LHCN-M2 (cell line): ENCODE measurements at places on chromosomes 2 and 18.

DNA sequence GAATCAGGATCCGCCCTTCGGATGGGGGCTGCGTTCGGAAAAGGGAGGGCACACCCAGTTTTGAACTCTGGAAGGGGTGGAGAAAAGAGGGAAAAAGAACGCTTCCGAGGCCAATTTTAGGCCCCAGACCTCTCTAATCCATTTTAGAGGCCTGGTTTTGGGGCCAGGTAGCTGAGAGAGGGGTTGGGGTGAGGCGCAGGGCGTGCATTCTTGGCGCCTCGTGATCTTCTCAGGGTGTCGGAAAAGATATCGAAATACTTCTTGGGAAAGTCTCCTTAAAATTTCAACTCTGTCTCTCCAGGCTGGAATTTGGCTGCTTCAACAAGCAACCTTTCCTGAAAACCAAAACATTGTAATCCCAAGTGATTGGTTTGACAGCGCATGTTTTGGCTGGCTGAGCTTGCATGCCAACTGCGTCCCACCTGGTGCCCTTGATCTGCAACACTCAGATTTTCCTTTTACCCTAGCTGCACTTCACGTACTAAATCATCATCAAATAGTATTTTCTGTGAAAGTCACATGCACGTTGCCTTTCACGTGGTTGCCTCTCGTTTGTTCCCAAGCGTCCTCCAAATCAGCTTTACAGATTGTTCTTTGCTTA, 864 bp upstream of the XPO1 start:
- peak; percentile 59 for DNase-seq

DNA sequence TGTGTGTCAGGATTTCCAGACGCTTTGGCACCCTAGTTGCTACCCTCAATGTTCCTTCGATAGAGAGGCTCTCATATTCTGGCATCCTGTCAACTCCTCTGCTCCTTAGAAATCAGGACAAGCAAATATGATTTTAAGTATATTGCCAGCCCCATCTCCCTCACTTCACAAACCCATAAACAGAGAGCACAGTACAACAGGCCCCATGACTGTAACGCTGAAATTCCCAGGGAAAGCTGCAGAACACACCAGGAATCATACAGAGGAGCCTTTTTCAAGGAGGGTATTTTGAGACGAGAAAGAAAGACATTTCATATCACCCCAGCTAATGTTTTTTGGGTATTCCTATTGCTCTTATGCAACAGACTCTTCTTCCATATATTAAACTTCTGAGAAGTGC, 162.9 kb downstream of the NAPG start:
- no peak for DNase-seq

DNA sequence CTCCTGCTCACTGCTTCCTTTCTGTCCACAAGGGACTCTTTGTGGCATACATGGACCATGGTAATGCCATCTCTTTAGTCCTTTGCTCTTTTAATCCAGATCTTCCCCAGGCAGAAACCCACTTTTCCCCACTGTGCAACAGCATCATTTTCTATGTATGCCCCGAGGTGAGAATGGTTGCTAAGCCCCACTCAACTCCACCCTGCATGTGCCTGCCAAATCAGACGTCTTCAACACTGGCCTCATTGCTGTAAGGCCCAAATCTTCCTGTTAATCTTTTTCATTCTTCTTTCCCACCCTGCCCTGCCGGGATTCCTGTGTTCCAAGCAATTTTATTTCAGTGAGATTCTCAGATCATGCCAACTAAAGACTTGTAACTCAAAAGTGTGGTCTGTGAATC, 328.4 kb downstream of the PAX3 start:
- no peak for DNase-seq

DNA sequence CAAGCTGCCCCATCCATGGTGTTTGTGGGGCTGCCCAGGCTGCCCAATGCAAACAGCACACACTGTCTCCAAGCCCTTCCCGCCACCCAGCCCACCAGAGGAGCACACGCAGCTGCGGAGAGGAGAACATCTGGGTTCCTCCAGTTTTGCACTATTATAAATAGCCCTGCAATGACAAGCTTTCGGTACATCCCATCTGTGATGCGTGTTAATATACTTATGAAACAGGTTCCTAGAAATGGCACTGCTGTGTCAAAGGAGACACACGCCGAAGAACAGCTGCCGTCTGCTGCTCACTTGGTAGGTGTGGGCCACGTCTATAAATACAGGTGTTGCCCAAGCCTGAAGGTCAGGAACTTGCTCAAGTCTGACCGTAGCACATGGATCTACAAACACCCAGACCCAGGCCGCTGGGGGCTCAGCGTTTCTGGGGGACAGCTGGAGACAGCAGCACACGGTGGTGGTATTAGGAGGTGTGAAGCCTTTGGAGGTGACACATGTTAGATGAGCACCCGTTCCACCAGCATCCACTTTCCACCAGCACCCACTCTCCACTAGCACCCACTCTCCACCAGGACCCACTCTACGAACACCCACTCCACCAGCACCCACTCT, 34.3 kb downstream of the PXDN start:
- no peak for DNase-seq

- no peak for DNase-seq
These were observed 39.2 kb upstream of the ACTR3 start for GRCh38 chr2:113850687-113851086.

GRCh38 chr18:74790451-74790850, 192.8 kb downstream of the ZNF407 start:
- DNase-seq = no peak

GRCh38 chr2:230921806-230922595, 3.0 kb downstream of the GPR55 start:
- DNase-seq = no peak

DNA sequence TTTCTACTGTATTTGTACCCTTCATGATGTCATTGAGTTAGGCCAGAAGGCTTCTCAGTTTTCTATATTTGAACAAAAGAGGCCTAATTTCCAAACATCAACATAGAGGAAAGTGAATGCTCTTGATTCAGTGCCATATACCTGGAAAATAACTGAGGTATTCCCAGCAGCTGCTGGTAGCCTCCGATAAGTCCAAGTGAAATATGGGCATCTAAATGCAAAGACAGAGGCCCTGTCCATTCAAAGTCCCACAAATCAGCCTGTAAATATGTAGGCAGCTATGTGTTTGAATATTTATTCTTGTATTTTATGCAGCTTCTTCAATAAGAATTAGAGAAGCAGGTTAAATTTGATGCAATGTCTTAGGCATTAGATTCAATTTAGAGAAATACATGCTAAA, 89.5 kb upstream of the DPP10 start:
- DNase-seq = no peak

DNA sequence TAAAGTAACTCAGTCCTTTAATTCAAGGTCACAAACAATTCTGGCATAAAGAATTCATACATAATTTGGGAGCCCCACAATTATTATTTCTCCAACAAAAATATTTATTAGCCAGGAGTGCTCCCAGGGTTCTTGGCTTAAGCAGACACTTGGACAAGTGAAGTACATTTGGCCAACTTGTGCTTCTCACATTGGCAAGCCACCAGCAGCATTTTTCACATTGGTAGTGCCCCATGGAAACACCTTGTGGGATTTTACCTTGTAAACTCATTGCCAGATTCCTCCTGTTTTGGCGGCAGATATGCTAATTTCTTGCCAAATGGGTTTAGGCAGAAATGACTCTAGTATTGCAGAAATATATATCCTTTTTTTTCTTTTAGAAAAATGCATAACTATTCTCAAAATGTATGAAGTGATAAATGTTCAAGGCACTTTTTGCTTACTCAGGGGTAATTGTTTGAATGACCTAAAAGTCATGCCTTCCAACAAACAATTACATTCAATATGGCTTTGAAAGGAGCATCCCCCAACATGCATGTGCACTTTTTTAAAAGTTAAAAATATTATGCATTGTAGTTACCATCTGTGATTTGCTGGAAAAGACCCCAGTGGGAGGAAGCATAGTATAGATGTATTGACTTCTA, 113.5 kb downstream of the CSRNP3 start:
- no peak for DNase-seq

DNA sequence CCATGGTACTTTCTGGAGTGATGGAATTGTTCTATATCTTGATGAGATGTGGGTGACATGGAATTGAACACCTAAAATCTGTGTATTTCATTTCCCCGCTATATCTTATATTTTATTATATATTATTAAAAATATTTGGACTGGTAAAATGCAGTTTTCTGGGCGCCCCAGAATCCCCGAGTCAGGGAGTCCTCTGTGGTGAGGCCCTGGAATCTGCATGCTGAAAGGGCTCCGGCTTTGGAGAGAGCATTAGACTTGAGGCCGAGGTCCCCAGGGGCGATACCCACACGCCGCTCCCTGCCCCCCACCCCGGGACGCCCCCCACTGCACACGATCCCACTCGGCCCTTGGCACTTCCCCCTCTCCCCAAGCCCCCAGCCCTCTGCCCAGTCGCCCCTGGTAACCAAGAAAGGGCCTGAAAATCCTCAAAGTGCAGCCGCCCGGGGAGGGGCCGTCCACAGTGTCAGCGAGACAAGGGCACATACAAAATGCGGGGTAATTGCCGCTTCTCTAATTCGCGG, 126.0 kb downstream of the ZFP36L2 start:
- DNase-seq = no peak

- peak; percentile 44 for DNase-seq
These were observed 35.3 kb downstream of the LRRFIP1 start for GRCh38 chr2:237662671-237663093.

- no peak for DNase-seq
These were observed 215.3 kb upstream of the SETBP1 start for GRCh38 chr18:44465381-44465841.

DNA sequence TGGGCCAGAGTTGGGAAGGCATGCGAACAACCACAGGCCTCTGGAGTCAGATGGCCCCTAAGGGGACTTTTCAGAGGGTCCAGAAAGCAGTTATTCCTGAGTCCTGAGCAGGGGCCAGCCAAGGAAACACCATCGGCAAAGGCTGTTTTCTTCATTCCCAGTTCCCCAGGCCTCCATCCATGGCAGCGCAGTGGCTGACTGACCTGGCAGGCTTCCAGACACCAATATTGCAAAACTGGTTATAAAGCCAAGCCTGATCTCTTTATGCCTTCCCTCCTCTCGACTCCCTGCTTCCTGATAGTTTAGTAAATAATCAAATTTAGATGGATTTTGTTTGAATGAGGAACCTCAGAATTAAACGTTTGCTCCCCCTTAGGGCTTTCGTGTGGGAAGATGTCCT, 133.4 kb upstream of the ITGA6 start:
- DNase-seq = no peak

DNA sequence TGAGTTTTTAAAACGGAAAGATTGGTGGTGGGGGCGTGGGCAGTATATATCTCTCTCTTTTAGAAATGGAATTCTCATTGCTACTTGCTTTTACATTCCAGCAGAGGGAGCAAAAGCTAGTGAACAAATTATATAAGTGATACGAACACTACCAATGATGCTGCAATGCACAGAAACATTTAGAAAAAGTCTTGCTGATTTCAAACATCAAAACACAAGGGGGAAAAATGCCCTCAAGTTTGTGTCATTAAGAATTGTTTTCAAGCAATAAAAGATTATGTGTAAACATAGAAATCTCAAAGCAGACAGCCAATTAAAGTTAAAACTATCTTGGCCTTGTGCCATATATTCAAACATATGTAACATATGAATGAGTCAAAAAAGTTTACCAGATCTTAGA, 296.3 kb upstream of the KCNJ3 start:
- peak; percentile 31 for DNase-seq

DNA sequence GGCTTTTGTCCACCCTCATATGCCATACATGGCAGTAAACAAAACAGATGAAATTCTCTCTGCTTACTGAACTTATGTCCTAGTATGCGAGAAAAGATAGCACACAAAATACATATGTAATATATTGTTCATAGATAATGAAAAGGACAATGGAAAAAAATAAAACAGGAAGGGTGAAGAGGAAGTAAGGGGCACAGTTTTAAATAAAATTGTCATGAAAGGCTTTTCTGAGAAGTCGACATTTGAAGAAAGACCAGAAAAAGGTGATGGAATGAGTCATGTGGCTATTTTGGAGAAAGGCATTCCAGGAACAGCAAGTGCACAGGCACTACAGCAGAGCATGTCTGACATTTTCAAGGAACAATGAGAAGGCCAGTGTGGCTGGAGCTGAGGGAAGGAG, 56.4 kb downstream of the KCNH7 start:
- no peak for DNase-seq
